ENCODE measurements at places on chromosomes 11 and 22. TPM values are rescaled to one million over a fixed set of nuclear protein-coding genes. Genes with fewer than 3 reads are reported as not detected.

The LGALS12 gene
- total RNA-seq: 0.98 TPM

The KMT2A gene
- total RNA-seq: 19.2 TPM

The WNT11 gene
- 1.1 TPM for total RNA-seq

The KDM4E gene
- total RNA-seq: not detected

The PHLDA2 gene
- total RNA-seq: not detected

The TLCD5 gene
- total RNA-seq: 0.50 TPM

The KRTAP5-8 gene
- total RNA-seq: not detected

The GDPD4 gene
- total RNA-seq: 0.08 TPM

The GGTLC2 gene
- not detected for total RNA-seq

The SUSD2 gene
- total RNA-seq: 0.75 TPM

The CCDC81 gene
- total RNA-seq: 0.67 TPM

The KRTAP5-11 gene
- not detected for total RNA-seq

The MRE11 gene
- 8.4 TPM for total RNA-seq

DNA sequence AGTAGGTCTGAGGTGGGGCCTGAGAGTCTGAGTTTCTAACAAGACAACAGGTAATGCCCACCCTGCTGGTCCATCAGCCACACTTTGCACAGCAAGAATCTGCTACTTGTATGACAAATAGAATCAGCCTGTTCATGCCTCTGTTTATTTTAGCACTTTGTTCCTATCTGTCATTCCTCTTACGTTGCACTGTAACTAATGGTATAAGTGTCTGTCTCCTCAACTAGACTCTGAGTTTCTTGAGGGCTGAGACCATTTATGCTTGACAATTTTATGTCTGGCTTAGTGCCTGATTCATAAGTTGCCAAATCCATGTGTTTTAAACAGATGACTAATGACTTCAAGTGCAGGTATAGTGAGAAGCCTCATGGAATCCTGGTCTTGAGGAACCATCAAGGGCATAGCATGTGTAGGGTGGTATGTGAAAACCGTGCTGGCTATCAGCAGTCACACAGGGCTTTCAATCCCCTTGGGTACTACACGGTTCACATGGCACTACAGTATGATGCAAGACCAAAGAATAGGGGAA, 209.7 kb downstream of the C11orf91 start:
- no peak for DNase-seq

DNA sequence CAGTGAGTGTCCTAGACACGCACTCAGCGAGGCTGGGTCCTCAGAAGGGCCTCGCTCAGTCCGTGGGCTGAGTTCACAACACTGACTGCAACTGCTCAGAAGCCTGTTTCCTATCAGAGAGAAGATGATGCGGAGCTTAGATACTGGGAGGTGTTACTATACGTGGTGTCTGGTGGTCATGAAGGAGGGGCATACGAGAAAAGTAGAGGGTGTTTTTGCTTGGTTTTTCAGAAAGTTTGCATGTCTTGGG, 9.5 kb upstream of the SERPIND1 start:
- no peak for DNase-seq

GRCh38 chr11:5272395-5273017, 2.8 kb upstream of the HBE1 start:
- no peak for DNase-seq

GRCh38 chr22:41540365-41540764, 3.9 kb downstream of the POLR3H start:
- DNase-seq: no peak

DNA sequence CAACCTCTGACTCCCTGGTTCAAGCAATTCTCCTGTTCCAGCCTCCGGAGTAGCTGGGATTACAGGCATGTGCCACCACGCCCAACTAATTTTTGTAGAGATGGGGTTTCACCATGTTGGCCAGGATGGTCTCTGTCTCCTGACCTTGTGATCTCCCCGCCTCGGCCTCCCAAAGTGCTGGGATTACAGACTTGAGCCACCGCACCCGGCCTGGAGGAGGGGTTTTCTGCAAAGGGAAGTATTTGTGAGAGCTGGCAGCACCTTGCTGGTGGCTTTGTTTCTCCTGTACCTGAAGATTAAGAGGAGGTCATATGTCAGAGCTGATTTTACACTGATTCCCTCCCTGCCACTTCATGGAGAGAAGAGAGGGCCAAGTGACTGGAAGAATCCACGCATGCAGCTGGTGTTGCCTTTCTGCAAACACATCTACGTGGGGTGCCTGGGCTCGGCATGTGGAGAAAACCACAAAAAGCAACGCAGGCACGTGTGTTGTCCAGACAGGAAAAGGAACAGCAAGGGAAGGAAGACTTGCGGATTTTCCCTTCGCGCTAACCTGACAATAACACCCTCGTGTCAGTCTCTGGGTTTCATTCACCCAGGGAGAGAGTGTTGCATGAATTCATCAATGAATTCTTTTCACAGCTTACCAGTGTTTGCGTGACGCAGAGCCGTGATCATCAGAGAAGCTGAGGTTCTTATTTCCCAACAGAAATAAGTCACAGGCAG, 61.9 kb downstream of the TSPAN18 start:
- no peak for DNase-seq

DNA sequence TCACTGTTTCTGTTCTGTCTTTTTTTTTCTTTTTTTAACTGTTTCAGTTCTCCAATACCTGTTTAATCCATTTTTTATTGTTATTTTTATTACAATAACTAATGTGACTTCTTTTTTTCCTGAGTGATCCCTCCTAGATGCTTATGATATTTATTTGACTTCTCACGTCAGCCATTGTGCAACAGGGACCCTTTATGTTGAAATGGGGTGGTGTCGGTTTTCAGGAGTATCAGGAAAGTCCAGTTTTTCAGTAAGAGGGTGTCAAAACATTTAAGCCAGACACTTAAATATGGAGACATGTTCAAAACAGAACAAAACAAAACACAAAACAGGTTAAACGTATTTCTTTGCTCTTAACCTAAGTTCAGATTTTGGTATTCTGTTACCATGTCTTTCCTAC, 418.8 kb downstream of the DYNC2H1 start:
- no peak for DNase-seq

- DNase-seq: no peak
Observed at GRCh38 chr22:42720263-42721044, at the start of gene A4GALT. A4GALT (minus strand) TSS chr22:42720870; CDS start chr22:42693951, 26,919 bp downstream.

DNA sequence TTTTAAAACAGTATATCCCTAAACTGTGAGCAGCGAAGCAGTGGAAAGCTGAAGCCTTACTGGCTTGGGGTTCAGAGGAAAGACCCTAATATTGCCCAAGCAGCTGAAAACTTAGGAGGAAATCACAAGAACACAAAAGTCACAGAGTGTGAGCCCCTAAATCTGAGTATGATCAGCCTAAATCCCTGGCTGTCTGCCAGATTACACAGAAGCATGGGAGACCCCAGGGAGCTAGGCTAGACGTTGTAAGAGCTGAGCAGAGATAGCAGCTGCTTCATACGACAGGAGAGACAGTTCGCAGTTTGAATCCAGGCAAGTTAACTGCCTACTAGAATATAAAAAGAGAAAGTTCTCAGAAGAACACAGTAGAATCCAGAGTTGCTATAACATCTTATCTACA, 81.2 kb downstream of the PACS1 start:
- no peak for DNase-seq

GRCh38 chr11:33248416-33248971, 8.7 kb upstream of the HIPK3 start:
- DNase-seq: no peak

- DNase-seq: peak; percentile 92
Observed at GRCh38 chr22:50185375-50186087, at the start of gene TRABD. TRABD (plus strand) TSS chr22:50185913; CDS start chr22:50193061, 7,148 bp downstream.

DNA sequence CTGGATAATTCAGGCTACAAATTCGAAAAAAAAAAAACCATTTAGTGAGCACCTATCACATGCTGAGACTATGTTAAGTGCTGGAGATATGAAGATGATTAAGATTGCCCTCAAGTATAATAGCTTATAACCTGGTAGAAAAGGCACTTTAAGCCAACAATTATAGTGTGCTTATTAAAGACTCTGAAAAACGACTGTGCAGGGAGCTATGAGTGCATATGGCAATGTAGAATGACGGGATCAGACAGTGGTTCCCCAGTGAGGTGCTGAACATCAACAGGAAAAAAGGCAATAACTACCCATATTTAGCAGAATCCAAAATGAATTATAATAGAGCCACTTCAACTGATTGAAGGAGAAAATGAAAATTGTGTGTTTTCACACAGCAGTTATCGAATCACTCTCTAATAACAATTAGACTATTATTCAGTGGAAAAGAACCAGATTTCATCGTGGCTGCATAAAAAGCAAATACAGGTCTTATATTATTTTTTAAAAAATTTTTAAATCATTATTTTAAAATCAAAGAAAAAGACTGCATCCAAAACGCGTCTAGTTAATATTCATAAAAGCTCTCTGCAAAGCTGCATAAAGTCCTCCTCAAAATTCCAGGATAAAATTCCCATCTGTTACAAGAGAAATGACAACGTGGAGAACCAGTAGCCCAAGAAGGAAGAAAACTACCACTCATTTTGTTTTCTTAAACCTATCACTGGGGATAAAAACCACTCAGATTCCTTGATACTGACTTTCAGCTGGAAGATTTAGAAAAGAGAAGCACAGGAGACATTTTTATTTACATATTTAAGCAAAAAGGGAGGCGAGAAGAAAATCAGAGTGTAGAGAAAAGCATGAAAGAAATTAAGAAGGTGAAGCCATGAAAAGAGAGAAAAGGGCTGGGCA, 1.1 kb downstream of the MTMR2 start:
- DNase-seq: no peak

DNA sequence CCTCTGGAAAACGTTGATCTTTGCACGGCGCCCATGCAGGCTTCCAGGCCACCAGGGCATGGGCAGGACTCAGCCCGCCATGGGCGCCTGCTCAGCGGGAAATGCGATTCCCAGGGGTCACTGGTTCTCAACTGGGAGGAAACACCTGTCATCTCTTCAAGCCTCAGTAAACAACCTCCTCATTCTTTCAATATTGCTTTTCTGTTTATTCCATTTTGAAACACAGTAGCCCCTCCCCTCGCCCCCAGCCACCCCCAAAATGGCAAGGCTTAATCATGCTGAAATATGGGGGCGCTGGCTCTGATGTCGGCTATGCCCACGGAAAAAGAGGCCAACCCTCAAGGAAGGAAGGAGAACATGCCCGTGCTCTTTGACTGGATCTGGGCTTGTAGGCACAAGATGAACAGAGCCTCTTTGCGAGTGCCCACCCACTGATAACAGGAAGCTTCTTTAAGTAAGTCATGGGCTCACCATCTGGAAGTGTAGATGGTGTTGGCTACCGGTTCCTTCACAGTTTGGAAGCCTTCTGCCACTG, 594 bp upstream of the POU2AF1 start:
- no peak for DNase-seq

DNA sequence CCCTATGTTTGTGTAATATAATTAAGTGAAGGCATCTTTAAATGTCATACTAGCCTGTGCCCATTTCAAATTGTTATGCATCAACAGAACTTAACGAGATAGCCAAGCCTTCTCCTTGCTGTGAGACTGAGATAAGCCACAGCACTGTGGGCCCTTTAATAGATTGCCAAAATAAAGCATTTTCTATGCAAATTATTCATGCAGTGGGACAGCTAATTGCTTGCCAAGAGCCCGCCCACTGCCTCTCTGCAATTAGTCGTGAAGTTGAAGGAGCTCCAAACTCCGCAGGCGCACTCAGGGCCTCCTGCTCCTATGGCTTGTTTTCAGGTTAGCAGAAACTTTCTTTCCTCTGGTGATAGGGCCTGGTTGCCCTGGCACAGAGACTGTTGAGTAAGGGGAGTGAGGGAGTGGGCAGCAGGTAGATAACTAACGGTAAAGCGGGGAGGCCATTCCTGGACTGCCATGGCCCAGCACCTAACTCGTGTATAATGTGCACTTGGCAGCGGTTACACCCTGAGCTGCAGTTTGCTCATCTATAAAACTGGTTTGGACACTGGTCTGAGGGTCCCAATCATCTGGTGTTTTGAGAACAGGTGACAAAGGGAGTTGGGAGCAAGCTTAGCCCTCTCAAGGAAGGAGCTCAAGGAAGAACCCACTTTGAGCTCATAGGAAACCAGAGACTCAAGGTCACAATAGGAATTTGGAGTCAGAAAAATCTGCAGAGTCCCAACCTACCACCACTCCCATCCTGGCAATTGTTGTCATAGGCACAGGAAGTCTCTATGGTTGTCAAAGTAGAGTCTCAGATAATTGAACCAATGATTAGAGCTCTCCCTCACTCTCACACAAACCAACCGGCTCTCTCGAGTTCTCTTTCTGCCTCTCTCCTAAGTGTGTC, 33.9 kb upstream of the RIC3 start:
- no peak for DNase-seq

DNA sequence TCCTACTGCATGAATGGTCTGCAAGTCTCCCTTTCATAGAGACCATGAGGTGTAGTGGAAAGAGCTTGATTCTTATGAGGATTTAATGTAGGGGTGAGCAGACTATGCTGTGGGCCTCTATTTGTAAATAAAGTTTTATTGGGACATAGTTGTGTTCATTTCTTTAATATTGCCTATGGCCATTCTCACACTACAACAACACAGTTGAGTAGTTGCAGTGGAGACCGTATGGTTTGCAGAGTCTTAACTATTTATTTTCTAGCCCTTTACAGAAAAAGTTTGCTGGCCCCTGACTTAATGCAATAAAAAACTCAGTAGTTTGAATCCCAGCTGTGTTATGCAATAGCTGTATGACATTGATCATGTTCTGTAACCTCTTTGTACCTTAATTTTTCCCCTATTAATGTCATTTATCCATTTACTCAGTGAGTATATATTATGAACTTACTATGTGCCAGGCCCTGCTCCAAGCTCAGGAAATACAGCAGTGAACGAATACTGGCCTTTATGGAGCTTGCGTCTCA, 106.3 kb downstream of the ATXN10 start:
- no peak for DNase-seq

GRCh38 chr11:46333394-46333947, 13.8 kb upstream of the DGKZ start:
- no peak for DNase-seq

- no peak for DNase-seq
Observed at GRCh38 chr22:48649466-48649865, 1178.2 kb downstream of the BRD1 start.

- no peak for DNase-seq
Observed at GRCh38 chr11:94147433-94147845, 18.8 kb downstream of the PANX1 start.

DNA sequence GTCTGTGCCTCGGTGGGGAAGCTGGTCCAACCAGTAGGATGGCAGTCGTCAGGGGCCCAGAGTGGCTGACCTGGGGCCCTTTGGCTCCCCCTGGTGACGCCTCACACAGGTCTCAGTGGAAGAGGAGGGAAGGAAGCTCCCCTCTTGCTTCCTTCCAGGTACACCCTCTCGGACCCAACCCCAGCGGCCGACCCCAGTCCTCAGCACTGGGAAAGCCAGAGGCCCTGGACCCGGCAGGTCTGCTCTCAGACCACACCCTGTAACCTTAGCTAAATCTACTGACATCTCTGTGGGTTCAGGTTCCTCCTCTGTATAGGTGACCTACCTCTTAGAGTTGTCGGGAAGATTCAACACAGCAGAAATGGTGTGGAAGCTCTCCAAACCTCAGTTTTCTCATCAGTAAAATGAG, 3.4 kb upstream of the SCUBE1 start:
- peak; percentile 65 for DNase-seq

DNA sequence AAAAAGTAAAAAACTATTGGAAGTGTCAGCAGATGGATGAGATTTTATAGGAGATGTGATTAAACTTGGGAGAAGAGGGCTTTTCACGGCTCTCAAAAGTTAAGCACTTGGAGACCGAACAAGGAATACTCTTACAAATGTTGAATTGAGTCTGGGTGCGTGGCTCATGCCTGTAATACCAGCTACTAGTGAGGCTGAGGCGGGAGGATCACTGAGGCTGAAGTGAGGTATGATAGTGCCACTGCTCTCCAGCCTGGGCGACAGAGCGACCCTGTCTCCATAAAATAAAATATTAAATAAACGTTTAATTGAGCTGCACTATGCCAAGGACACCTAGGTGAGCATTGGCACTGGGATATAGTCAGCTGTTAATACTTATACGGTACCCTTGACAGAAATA, 1.9 kb downstream of the CEP57 start:
- no peak for DNase-seq

Data from liver (tissue), 10 donors.